ENCODE measurements at places on chromosomes 11 and 22.

GRCh38 chr22:24474649-24475255 is 20.4 kb upstream of the UPB1 start:
- H3K4me3 ChIP-seq = no peak overlapping the region
- H3K36me3 ChIP-seq = no peaks in the 10 kb centered on the region
- H3K27me3 ChIP-seq = peaks cover 4% of the 10 kb centered on the region
- H3K4me1 ChIP-seq = no peaks in the 10 kb centered on the region

- peaks cover 73% of the 10 kb centered on the region for H3K36me3 ChIP-seq
- H3K27ac ChIP-seq = peak overlapping the region; percentile 100
- no peaks in the 10 kb centered on the region for H3K27me3 ChIP-seq
- peak overlapping the region; percentile 68 for H3K4me3 ChIP-seq
- H3K4me1 ChIP-seq = peaks cover 87% of the 10 kb centered on the region
Observed at GRCh38 chr22:37310075-37310606, 27.8 kb downstream of the CYTH4 start.

GRCh38 chr11:17578296-17578695 is 31.2 kb downstream of the OTOG start:
- no peaks in the 10 kb centered on the region for H3K36me3 ChIP-seq
- peaks cover 22% of the 10 kb centered on the region for H3K27me3 ChIP-seq
- H3K4me3 ChIP-seq = no peak overlapping the region
- H3K4me1 ChIP-seq = no peaks in the 10 kb centered on the region

- DNase-seq = no peak
- H3K4me1 ChIP-seq = no peaks in the 10 kb centered on the region
- H3K27ac ChIP-seq = no peak overlapping the region
- H3K4me3 ChIP-seq = no peak overlapping the region
Observed at GRCh38 chr11:120906766-120907165, 117.1 kb upstream of the TBCEL start.

DNA sequence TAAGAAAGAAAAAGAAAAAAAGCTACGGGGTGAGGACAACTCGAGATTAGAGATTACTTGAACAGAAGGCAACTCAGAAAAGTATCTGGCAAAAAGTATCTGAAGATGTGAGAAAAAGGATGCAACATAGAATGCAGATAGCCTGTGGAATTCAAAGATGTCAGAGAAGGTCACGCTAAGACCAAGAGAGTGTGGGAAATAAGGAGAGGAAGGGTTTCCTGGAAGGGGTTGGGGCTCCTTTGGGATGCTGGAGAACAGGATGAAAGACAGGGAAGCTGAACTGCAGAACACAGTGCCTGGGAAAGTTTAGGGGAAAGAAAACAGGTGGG is 1.2 kb downstream of the GUCY1A2 start:
- peaks cover 3% of the 10 kb centered on the region for H3K4me1 ChIP-seq
- no peaks in the 10 kb centered on the region for H3K36me3 ChIP-seq
- peaks cover 41% of the 10 kb centered on the region for H3K27me3 ChIP-seq
- no peak overlapping the region for H3K4me3 ChIP-seq

DNA sequence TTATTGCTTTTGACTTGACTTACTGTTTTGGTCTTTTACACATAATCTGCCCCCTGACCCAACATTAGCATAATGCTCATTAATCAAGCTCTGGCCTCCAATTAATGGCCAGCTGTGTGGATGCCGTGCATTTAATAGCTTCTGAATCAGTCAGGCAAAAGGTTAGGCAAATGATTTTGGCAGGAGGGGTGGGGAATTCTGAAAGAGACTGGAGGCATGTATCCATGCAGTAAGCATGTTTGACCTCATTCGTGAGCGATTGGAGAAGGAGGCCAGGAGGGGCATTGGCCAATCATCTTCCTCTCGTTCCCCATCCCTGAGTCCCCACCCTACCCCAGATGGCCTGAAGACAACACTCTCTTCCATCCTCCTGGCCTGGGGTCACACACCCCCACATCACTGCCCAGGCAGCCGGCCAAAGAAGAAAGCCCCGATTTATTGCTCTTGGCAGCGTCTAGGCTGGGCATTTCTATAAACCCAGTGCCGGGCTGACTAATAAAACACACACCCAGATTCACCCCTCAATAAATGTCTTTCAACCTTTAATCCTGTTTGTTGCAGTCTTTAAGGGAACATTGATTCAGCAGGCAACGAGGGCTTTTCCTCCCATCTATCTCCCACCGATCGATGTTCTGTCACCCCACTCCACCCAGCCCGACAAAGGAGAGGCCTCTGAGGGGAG is 150.0 kb downstream of the OPCML start:
- no peaks in the 10 kb centered on the region for H3K4me1 ChIP-seq
- H3K27me3 ChIP-seq = no peaks in the 10 kb centered on the region
- no peaks in the 10 kb centered on the region for H3K36me3 ChIP-seq
- H3K4me3 ChIP-seq = no peak overlapping the region
- no peak for DNase-seq

- H3K4me1 ChIP-seq = no peaks in the 10 kb centered on the region
- H3K36me3 ChIP-seq = no peaks in the 10 kb centered on the region
- no peak overlapping the region for H3K27ac ChIP-seq
- H3K4me3 ChIP-seq = no peak overlapping the region
- H3K27me3 ChIP-seq = peaks cover 4% of the 10 kb centered on the region
- no peak for DNase-seq
Observed at GRCh38 chr22:49405590-49405989, 422.1 kb downstream of the BRD1 start.
